ENCODE measurements at places on chromosomes 12 and 14.

DNA sequence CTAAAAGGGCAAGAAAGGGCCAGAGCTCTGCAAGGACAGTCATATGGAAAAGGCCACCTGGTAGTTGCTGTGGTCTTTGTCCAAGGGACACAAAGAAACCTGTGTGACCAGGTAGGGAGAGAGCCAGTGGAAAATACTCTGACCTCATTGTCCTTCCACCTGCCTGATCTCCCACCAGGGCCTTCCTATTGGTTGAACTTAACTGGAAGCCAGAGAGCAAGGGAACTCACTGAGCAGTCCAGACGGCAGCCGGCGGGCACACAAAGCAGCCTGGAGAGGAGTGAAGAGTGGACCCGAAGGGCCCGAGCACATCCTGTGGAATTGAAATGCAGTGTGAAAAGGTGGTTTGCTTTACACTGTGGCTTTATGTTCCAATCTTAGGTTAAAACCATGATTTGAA is 120.7 kb downstream of the SLC25A21 start:
- DNase-seq: no peak

DNA sequence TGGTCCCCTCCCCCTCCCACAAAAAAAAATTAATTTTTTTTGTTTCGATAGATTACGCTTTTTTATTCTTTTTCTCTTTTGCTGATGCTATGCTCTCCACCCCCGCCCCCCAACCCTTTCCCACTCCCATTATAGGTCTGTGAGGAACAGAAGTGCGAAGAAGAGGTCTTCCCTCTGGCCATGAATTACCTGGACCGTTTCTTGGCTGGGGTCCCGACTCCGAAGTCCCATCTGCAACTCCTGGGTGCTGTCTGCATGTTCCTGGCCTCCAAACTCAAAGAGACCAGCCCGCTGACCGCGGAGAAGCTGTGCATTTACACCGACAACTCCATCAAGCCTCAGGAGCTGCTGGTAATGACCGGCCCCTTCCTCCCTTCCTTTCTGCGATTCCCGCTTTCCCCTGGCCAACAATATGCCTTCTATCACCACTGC is 2.3 kb downstream of the CCND2 start:
- DNase-seq: no peak

DNA sequence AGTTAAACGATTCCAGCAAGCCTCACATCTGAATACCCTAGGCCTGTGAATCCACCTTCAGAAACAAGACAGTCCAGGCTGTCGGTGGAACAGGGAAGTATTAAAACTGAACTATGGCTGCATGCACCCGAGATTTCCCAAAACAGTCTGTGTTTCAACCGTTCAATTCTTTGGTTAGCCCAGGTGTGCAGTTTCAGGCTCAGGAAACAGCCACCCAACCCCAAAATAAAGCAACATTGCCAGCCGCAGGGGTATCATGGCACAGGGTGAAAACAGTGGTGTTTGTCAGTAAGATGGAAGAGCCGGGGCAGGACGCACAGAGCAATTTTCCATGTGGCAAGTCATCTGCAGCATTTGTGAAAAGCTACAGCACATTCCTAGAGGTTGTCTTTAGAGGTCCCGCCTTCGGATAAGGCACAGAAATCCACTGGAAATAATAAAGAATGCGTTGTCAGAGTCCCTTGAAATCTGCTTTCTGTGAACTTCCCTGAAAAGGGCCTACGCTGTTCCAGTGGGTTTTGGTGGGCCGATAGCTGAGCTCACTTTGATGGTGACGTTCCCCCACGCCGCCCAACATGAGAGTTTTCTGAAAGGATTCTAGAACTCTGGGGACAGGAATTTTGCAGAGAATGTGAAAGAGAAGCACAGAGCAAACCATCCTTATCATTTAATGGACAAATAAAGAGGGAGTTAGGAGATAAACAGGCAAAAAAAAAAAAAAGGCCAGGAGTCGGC is 84.9 kb downstream of the BCL11B start:
- DNase-seq: no peak

DNA sequence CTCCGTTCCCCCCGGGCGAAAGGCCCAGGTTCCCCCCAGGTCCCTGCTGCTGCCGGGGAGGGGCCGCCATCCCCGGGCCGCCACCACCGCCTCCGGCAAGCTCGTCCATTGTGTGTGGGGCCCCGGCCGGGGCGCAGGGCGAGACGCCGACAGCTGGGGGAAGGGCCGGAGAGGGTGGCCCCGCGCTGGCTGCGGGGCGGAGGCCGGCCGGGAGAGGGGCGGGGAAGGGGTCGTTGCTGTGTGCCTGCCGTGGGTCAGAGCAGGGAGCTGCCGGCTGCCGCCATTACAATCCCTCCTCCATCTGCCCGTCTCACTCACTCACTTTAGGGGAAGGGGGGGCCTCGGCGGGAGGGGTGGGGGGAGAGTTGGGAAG is at the start of gene STRN3:
TSS of gene STRN3 (minus strand) at position 303 of the 373 bp plus-strand sequence. CDS start at position 109, 194 bp downstream.
- DNase-seq: no peak

- DNase-seq: no peak
Measured at GRCh38 chr14:24425704-24426103, 3.8 kb downstream of the CBLN3 start.

DNA sequence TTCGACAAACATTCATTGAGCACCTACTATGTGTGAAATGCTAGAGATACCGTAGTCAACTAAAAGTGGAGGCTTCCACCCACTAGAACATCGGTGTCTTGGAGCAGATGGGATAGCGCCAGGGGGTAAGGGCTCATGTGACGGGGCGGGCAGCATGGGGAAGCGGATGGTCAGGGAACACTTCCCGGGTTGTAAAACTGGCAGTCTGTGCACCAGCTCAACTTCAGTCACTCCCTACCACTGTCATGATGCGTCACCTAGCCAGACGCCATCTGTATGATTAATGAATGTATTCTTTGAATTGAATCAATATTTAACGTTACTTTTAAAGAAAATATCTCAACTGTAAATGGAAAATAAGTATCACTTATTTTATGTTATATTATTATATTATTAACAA is 93.5 kb downstream of the PIWIL1 start:
- DNase-seq: no peak

GRCh38 chr12:8040791-8041190 is 8.3 kb downstream of the FOXJ2 start:
- no peak for DNase-seq

DNA sequence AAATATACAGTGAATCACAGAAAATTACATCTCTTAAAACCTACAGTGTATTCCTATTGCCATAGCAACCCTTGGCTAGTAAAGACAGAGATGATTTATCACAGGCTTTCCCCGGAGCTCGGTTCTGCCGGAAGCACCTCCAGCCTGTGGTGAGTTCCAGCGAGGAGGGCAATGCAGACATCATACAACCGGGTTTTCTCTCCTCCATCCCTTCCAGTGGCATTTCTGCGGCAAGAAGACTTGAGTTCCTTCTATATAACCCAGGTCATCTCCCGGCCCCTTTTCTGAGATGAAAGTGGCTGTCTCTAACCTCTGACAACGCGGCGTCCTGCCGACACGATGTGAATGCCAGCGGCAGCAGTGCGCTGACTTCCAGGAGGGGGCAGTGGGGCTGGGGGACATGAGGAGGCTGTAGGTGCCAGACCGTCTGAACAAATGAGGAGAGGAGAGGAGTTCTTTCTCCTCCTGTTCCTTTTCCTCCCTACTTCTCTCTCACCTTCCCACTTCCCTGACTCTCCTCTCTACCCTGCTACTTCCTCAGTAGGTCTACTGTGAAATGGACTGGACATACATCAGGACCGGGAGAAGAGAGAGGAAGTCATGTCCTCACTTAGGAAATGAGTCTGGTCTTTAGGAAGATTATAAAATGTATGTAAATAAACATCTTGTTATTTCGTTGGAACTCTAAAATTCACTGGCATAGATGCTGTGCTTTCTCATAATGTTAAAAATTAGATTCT is 68.6 kb upstream of the MAX start:
- DNase-seq: peak; percentile 28

DNA sequence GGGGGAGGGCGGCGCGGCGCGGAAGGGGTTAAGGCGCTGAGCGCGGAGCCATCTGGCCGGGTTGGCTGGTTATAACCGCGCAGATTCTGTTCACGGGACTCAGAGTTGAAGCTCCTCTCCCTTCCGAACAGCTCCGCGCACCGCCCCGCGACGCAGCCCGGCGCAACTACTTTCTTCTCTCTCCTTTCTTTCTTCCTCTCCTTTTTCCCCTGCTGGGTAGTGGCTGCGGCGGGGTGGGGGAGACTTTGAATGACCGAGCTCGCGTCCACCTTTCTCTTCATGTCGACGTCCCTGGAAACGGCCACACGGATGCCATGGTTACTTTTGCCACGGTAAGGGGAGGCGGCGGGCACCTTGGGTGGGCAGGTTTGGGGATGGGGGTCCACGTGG is at the start of gene NTF3:
TSS of gene NTF3 (plus strand) at position 98 of the 390 bp plus-strand sequence. CDS start at position 315, 217 bp downstream.
- no peak for DNase-seq

GRCh38 chr14:58747181-58747580 is 109.4 kb downstream of the DACT1 start:
- no peak for DNase-seq

GRCh38 chr12:78674311-78675090 is 190.1 kb upstream of the SYT1 start:
- DNase-seq: no peak

GRCh38 chr12:47995981-47996401 is 8.3 kb downstream of the COL2A1 start:
- DNase-seq: no peak

- no peak for DNase-seq
Measured at GRCh38 chr12:96190413-96191108, 3.6 kb upstream of the ELK3 start.

- no peak for DNase-seq
Measured at GRCh38 chr12:52535574-52535973, 15.4 kb upstream of the KRT5 start.

- no peak for DNase-seq
Measured at GRCh38 chr12:96980991-96981414, 73.9 kb downstream of the NEDD1 start.

DNA sequence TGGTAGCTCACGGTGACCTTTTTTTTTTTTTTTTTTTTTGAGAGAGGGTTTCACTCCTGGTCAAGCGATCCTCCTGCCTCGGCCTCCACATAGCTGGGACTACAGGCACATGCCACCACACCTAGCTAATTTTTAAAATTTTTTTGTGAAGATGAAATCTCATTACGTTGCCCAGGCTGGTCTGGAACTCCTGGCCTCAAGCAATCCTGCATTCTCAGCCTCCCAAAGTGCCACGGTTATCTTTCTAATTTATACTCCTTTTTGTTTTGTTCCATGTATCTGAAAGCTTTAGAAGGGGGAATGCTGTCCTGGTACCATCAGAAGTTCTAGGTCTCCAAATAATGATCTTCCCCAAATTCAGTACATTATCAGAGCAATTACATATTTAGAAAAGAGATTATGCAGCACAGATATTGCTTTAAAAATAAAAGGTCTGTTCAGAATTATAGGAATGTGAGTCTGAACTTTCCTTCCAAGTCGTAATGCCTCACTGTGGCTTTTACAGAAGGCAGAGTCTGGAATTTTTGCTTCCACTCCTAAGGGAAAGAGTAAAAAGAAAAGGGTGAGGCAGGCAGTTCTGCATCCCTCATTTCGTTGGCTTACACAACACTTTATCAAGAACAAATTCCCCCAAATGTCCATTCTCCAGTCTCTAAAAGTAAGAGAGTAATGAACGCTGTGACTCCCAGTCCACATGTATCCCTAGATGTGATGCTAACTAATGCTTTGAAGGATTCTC is 73.0 kb downstream of the GCH1 start:
- DNase-seq: no peak

DNA sequence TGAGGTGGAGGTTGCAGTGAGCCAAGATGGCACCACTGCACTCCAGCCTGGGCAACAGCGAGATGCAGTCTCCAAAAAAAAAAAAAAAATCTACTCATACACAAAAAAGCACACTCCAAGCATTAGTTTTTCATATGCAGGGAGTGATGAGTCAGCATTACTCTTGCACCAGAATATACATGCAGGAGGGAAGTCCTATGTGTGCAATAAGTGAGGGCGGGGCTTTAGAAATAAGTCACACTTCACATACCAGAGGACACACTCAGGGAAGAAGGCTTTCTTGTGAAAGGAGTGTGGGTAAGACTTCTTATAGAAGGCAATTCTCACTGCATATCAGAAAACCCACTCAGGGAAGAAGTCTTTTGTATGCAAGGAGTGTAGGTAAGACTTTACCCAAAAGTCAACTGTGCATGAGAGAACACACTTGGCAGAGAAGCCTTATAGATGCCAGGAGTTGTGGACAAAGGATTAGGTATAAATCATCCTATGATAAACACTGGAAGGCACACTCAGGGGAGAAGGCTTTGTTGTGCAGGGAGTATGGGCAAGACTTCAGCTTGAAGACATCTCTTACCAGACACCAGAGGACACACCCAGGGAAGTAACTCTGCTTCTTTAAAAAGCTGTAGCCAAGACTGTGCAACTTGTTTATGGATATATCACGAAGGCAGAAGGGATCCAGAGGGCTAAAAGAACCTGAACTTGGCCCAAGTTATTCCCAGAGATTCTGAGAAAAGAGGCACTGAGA is 50.5 kb downstream of the ATF7 start:
- no peak for DNase-seq

- DNase-seq: no peak
Measured at GRCh38 chr12:4610481-4610880, 38.4 kb downstream of the AKAP3 start.

DNA sequence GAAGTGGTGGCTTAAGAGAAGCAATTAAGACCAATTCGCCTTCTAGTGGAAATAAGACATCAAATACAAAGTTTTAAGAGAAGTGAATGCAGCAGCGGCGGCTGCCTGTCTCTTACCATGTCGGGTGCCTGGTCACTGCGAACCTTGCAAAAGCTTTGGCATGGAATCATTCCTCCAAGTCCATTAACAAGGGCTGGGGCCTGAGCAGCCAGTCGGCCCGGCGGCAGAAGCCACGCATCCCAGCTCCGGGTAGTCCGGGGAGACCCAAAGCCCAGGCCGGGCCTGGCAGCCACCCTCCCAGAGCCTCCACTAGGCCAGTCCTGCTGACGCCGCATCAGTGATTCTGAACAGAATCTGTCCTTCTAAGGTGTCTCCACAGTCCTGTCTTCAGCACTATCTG is 321.0 kb downstream of the TMEM121 start:
- DNase-seq: no peak

DNA sequence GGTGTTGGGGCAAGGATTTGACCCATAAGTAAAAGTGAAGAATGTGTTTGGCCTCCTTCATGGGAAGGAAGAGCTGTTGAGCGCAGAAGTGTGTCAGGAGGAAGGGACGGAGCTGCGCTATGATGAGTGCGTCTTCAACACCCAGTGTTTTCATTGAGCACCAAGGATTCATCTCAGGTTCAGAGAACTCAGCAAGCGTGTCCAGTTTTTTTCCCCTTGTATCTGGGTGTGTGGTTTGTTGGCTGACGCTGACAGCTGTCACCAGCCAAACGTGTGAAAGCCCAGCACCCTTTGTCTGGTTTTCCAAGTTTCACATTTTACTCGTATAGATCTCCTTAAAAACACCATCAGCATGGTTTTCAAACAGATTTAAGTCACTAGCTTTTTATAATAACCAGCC is 12.3 kb downstream of the EP400 start:
- no peak for DNase-seq

- DNase-seq: no peak
Measured at GRCh38 chr12:6285063-6285477, 25.4 kb upstream of the PLEKHG6 start.

DNA sequence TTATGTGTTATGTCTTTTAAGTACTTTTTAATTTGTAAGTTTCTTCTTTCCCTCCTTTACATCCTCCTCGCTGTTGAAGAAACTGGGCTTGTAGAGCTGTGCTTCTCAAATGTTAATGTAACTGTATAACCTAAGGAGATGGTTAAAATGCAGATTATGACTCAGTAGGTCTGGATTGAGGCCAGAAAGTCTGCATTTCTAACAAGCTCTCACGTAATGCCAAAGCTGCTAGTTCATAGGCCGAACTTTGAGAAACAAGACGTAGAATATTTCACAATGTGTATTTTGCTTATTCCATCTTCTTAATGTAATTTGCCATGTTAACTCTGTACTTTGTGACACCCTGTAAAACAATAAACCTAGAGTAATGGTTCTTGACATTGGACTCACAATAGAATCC is 193.3 kb upstream of the SYT1 start:
- DNase-seq: no peak
